Posterior vena cava (tissue), 2 donors: ENCODE measurements at places on chromosomes 4 and X. TPM values are rescaled to one million over a fixed set of nuclear protein-coding genes. Genes with fewer than 3 reads are reported as not detected.

EMCN gene
- 39.4 TPM for total RNA-seq

DNA sequence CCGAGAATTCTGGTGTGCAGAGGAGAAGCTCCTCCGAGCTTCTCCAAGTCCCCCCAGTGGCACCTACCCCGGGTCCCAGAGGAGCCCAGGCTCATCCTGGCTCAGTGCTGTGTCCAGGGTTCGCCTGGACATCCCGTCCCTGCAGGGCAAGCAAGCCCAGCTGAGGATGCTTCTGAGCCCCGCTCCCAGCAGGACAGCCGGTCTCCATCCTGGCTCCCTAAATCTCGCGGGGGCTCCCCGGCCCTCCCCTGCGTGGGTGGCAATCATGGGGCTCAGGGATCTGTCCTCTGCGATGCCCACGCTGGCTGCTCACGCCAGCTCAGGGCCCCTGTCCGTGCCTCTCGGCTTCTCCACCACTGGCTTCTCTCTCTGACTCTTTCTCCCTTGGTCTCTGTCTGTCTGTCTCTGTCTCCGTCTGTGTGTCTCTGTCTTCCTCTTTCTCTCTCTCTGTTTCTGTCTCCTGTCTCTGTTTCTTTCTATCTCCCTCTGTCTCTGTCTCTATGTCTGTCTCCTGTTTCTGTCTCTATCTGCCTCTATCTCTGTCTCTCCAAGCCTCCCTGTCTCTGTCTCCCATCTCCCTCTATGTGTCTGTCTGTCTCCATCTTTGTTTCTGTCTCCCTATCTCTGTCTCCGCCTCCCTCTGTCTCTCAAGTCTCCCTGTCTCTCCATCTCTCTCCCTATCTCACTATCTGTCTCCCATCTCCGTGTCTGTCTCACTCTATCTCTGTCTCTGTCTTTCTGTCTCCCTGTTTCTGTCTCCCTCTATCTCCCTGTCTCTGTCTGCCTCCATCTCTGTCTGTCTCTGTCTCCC, 27.8 kb upstream of the SLC25A6 start:
- DNase-seq: peak; percentile 78

- no peak for DNase-seq
These were observed 12.4 kb upstream of the EOLA2 start for GRCh38 chrX:149950681-149951080.

- no peak for DNase-seq
These were observed 531 bp upstream of the MANBA start for GRCh38 chr4:102761296-102761701.

DNA sequence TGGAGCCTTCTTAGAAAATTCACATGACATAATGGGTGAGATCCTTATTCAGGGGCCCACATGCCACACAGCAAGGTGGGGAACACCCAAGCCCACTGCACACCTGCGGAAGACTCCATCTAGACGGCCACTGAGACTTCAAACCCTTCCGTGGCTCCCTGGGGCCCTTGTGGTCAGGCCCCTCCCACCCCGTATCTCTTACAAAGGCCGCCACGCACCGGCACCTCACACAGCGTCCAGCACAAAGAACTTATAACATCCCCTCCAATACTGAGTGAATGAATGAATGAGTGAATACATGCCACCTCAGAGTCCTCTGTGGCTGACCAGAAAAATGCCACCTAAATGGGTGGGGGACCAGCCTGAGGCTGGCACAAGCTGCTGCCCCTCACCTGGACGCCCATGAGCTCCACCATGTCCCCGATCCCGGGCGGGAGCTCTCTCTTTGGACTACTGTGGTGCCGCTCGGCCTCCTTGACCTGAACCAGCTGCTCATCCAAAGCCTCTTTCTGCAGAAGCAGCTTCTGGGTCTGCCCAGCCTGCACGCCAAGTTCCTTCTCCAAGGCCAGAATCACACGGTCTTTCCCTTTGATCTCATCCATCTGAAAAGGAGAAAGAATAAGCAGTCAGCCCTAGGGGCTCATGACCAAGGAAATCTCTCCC, 66.9 kb upstream of the C4orf50 start:
- DNase-seq: peak; percentile 57

DNA sequence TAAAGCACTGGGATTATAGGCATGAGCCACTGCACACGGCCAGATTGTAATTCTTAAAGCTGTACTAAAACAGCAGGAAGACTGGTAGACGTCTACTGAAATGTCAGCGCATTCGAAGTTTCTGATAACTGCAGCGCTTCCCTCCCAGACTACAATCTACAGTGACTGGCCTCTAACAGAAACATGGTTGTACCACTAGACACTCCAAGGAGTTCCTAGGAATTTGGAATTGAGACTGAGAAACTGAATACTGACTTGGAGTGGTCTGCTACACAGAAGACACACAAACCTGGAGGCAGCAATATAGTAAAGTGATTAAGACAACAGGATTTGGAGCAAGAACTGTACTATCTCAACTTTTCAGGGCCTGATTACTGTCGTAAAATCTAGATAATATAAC, 937 bp downstream of the HELQ start:
- DNase-seq: no peak

DNA sequence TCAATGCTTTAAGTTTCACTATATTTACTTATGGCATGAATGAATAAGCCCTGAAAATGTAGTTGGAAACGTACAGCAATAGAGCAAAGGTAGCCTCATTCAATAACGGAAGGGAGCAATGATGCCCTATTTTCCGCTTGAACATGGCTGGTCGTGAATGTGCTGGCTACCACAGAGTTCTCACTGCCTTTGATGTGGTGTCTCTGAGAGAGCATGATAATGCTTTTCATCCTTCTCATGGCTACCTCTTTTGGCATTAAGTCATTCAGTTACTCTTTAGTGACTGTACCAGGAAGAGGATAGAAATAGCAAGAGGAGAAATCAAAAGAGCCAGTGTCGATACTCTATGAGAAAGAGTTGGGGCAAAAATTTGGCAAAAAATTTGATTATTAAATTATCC, 308.0 kb downstream of the PPP3CA start:
- DNase-seq: no peak

MBNL3 gene
- 9.4 TPM for total RNA-seq

- peak; percentile 46 for DNase-seq
These were observed 42.8 kb downstream of the HTT-AS start for GRCh38 chr4:3031357-3032082.

CXorf49 gene
- total RNA-seq: not detected

GRCh38 chrX:74420196-74421035, 877 bp upstream of the SLC16A2 start:
- peak; percentile 90 for DNase-seq

CXCL11 gene
- 0.14 TPM for total RNA-seq

ARX gene
- not detected for total RNA-seq
